ENCODE measurements at places on chromosomes 2 and 18. TPM values are rescaled to one million over a fixed set of nuclear protein-coding genes. Genes with fewer than 3 reads are reported as not detected.
A peak's percentile ranks its signal among the peaks of the same experiment; 100 is the strongest.

Gene GRHL1
- total RNA-seq: 0.86 TPM

Gene HTR2B
- total RNA-seq: not detected

Gene SLC11A1
- total RNA-seq: 0.92 TPM

DNA sequence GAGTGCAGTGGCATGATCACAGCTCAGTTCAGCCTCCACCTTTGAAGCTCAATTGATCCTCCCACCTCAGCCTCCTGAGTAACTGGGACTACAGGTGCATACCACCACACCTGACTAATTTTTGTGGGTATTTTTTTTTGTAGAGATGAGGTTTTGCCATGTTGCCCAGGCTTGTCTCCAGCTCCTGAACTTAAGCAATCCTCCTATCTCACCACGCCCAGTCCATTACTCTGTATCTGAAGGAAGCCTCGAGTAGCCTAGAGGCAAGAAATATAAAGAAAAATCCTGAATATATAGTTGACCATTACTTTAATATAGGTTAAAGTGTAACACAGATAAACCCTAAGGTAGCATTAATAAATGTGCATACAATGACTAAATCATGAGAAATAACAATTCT, 686.8 kb upstream of the PIK3C3 start:
- no peak for DNase-seq

Gene ANKRD30B
- total RNA-seq: not detected

- no peak for DNase-seq
Measured at GRCh38 chr18:39647627-39648534, 2082.3 kb upstream of the CELF4 start.

DNA sequence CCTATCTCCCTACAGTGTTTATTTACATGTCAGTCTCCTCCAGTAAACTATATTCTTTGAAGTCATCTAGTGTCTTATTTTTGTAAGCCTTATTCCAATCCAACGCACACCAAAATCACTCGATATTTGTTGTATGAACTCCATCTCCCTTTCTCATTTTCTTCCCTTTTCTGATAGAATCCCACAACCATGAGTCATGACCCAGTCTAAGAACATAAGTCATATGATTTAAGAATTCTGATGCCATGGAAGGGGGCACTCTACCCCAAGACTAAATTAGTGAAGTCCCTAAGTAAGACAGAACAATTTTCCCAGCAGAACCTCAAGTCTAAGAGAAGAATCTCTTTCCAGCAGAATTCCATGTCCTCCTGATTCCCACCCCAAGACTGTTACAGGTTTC, 5.4 kb downstream of the CHMP3 start:
- DNase-seq: no peak

Gene MAP3K19
- not detected for total RNA-seq

Gene ARHGAP15
- total RNA-seq: 115 TPM

DNA sequence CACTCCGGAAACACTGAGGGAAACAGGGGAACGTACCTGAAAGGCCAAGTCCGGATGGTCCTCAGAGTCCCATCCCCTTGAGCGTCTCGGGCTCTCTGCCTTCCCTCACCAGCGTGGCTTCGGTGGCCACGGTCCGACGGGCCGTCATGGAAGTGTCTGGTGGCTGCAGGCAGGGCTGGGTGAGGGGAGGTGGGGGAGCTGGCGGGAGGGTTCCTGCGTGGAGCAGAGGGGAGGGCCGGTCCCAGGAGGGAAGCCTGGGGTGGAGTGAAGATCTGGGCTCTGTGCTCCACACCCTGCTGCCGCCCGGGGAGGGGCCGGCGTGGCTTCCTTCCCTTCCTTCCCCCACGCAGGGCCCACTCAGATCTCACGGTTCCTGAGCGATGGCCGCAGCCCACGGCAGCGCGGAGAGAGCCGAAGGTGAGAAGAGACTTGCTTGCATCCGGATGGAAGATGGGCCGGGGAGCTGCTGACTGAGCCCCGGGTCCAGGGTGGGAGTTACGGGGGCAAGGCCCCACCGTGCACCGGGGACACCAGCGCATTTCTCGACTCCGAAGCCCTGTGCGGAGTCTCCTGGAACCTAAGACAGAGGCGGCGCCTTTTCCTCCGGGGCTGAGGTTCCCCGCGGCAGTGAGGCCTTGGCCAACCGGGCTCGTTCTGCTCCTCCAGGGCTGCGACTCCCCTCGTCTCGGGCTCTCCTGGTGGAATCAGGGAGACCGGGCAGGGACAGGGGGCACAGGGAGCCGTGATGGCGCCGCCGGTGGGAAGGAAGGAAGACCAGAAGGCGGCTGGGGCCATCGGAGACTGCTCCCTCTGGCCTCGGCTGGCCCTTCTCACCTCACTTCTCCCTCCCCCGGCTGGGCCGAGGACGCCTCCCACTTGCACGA, 49.1 kb downstream of the KCNF1 start:
- no peak for DNase-seq

DNA sequence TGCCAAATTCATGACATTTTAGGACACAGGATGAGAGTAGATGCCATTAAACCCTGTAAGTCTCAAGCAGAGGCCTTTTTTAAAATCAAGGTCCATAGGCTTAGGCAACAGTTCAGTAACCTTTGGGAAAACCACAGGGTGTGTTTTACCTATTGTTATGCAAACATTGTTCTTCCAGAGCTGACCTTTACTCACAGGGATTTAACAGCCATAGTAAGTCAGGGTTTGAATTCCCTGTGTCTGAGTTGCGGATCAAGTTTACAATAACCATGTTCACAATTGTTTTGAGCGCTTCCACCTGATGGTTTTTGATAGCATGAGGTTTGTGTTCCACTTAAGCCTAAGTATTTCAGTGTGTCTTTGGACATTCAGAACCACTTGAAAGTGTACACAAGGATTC, 160.1 kb upstream of the BOD1L2 start:
- no peak for DNase-seq

Gene LHCGR
- not detected for total RNA-seq

DNA sequence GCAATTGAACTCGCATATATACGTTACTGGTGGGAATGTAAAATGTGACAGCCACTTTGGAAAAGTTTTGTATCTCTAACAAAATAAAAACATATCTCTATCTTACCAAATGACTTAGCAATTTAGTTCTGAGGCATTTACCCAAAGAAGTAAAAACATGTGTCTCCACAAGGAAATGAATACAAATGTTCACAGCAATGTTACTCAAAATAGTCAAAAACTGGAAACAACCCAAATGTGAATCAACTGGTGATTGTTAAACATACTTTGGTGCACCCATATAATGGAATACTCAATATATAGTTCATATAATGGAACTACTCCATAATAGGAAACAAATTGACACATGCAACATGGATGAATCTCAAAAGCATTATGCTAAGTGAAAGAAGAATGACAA, 70.4 kb upstream of the DNER start:
- DNase-seq: no peak

- DNase-seq: peak; percentile 6
Measured at GRCh38 chr2:202848813-202849212, 22.8 kb downstream of the ICA1L start.

GRCh38 chr2:234251326-234252271, 201.1 kb downstream of the SPP2 start:
- no peak for DNase-seq

DNA sequence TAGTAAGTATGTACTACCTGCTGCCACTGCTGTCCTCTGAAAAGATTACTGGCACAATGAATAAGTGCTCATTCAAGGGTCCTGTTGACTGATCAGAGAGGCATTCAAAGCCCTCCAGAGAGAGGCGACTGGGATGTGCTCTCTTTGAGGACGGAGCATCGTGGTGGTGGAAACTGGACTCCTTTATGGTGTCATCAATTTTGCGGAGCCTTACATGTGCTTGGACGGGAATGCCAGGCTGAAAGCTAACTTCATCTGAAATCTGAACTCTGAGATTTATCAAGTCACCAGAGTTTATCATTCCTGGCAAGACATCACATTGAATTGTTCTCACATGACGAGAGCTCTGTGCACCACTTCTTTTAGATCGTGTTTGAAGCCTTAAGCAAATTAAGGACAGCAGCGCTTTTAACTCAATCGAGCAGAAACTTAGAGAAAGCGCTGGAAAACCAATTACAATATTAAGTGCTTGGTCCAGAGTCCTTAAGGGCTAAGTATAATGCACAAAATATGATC, 138.3 kb downstream of the NCK2 start:
- no peak for DNase-seq

Gene CHMP3
- total RNA-seq: 63.2 TPM

GRCh38 chr2:224966613-224967012, 75.7 kb downstream of the DOCK10 start:
- no peak for DNase-seq

GRCh38 chr2:86056590-86057331, 48.9 kb downstream of the POLR1A start:
- DNase-seq: no peak

GRCh38 chr2:71113843-71114242, 16.2 kb downstream of the MCEE start:
- DNase-seq: no peak

GRCh38 chr2:111145103-111145760, 24.5 kb downstream of the BCL2L11 start:
- no peak for DNase-seq

DNA sequence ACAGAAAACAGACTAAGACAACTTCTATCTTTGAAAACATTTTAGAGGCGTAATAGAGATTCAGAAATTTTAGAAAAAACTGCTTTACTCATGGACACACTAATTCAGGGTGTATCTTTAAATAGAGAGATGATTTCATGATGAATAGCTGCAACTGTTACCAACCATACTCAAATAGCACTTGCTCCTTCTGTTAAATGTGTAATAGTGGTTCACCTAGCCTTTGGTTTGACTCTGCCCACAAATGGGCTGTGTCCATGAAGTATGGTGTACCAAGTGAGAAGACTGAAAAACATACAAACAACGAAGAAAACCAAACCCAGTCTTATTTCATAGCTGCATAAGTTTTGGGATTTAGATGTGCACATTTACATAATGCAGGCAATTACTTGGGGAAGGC, 610.6 kb downstream of the PLCL1 start:
- DNase-seq: no peak

DNA sequence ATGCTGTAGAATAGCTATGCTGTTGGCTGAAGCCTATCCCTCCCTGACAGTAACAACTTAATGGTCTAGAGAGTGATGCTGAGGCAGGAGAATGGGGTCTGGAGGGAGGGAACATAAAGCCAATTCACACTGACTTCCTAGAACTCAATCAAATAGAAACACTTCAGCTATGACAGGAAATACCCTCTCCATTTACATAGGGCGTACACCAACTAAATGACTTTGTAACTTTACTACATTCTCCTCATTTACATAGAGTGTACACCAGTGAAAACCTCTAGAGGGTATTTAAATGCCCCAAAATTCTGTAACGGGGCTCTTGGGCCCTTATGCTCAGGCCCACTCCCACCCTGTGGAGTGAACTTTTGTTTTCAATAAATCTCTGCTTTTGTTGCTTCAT, 41.5 kb downstream of the YPEL5 start:
- DNase-seq: no peak

DNA sequence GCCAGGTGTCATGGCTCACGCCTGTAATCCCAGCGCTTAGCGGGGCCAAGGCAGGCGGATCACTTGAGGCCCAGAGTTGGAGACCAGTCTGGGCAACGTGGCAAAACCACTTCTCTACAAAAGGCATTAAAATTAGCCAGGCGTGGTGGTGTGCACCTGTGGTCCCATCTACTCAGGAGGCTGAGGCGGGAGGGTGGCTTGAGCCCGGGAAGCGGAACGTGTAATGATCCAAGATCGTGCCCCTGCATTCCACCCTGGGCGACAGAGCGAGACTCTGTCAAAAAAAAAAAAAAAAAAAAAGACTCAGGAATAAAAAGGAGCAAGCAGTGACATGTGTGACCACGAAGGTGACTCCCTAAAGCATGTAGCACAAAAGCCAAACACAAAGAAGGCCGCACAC, 50.1 kb upstream of the SALL3 start:
- no peak for DNase-seq

- no peak for DNase-seq
Measured at GRCh38 chr2:66641685-66642084, 206.8 kb downstream of the MEIS1 start.

DNA sequence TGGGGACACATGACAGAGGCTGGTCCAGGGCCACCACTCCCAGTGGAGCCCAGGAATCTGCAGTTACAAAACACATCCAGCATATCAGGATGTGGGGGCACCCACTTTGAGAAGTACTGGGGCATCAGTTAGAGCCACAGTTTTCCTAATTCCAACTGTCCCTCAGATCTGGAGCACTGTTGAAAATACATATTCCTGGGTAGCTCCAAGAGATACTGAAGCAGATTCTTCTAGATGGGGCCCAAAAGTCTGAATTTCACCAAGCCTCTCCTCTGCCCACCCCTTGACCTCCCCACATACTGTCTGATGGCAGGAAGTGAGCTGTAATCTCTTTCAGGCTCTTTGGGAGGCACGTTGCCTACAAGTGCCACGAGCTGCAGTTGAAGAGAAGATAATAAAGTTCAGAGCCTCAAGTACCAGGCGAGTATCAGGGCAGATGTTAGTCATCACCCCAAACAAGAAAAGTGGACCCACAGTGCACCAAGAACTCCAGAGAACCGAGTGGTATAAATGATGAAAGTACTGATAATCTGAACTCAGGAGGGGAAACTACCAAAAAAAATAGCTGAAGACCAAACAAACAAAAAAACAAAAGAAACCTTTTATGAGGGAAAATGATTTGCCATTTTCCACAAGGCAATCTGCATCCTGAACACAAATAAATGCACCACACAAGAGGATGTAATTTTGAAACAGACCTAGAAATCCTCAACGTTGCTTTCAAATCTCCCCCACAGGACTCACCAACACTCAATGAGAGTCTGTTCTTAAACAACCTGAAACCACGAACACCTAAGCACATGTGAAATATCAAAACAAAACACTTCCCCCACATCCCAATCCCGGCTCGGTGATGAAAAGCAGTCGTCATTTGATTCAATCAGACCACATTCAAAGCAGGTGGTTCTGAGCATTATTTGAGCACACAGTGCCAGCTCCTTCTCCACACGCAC, 98.7 kb downstream of the TCF4 start:
- peak; percentile 6 for DNase-seq

- no peak for DNase-seq
Measured at GRCh38 chr18:22132763-22133162, 36.6 kb upstream of the GATA6 start.

DNA sequence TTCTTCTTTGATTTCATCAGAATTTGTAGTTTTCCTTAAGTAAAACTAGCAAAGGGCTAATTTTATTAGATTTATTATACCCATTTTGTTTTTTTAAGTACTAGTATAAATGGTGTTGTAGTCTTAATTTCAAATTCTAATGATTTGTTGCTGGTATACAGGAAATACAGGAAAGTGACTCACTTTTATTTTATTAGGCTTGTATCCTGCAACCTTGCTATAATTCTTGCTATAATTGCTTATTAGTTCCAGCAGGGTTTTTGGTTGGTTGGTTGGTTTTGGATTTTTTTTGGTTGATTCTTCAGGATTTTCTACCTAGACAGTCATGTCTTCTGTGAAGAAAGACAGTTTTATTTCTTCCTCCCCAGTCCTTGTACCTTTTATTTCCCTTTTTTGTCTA, 110.6 kb upstream of the IL1R2 start:
- DNase-seq: no peak

GRCh38 chr2:160943414-160943813, 216.8 kb upstream of the TANK start:
- no peak for DNase-seq

- DNase-seq: no peak
Measured at GRCh38 chr2:164560902-164561301, 60.4 kb downstream of the GRB14 start.

Gene KCNF1
- total RNA-seq: not detected
